ENCODE measurements at places on chromosomes 7 and 10.
A peak's percentile ranks its signal among the peaks of the same experiment; 100 is the strongest.

- DNase-seq: no peak
Observed at GRCh38 chr10:3093996-3094395, 26.6 kb downstream of the PFKP start.

GRCh38 chr10:45418417-45418848, 44.4 kb downstream of the ALOX5 start:
- no peak for DNase-seq

- DNase-seq: no peak
Observed at GRCh38 chr10:125116652-125117310, 43.6 kb downstream of the CTBP2 start.

DNA sequence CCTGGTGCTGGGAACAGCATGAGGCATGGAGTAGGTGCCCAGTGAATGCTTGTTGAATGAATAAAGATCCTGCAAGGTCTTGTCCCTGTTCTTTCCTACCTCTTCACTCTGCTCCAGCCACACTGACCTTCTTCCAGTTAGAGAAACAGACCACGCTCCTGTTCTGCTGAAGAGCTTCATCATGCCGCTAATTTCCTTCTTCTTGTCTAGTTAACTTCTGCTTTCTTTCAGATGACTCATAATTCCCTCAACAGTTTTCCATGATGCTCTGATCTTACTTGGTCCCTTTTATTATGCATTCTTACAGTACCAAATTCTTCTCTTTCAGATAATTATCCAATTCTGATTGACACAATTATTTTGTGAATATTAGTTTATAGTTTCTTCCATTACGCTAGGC, 59.5 kb upstream of the C1QL3 start:
- DNase-seq: peak; percentile 51

DNA sequence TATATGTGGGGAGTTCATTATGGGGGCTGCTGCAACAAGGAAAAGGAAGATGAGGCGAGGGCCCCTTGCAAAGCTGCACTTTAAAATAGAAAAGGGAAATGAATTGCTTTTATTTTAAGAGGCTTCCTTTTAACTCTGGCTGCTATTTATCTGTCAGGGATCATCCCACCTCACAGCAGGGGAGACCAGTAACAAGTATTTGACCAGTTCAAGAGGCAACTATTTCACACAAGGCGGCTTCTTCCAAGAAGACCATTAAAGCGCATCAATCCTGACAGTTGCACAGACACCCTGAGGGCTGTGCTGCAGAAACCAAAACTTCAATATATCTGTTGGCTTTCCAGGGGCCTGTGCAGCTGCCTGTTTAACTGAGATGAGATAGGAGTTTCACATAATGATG, 1009.2 kb downstream of the SORCS3 start:
- no peak for DNase-seq

DNA sequence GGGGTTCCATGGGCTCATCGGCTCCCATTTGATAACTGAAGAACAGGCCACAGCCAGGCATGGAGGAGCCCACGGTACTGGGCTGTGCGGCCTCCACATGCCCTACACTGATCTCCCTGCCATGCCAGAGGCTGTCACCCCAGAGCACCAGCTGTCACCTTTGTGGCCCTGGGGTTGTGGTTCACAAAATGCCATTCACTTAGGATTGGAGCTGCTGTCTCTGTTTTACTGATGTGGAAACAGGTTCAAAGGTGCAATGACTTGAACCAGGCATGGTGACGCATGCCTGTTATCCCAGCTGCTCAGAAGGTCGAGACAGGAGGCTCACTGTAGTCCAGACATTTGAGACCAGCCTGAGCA, 4.3 kb upstream of the UPK3B start:
- DNase-seq: no peak

DNA sequence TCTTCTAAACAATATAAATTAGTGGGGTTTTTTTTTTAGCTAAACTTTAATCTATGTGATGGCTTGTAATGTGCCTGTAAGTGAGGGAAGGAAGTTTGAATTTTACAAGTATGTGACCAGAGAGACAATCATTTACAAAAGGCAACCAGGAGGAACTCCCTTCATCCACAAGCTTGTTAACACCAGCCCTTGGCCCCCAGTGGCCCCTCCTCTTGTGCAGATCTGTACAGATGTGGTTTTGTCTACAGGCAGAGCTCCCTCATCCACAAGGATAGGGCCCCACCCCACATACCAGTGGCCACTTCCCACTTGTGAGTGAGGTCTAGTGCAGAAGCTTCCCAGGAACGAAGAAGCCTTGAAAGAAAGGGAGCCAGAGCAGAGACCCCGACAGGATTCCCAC, 234.1 kb upstream of the KMT2E start:
- DNase-seq: no peak

GRCh38 chr7:15399441-15399840, 162.4 kb downstream of the AGMO start:
- no peak for DNase-seq

DNA sequence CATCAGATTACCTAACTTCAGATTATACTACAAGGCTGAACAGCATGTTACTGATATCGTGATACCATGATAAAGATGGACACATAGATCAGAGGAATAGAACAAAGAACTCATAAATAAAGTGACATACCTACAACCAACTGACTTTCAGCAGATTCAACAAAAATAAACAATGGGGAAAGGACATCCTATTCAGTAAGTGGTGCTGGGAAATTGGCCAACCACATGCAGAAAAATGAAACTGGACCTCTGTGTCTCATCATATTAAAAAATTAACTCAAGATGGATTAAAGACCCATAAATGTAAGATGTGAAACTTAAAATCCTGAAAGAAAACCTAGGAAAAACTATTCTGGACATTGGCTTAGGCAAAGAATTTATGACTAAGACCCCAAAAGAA, 158.6 kb downstream of the ZEB1 start:
- DNase-seq: no peak

GRCh38 chr7:1228545-1229201, 4.0 kb upstream of the UNCX start:
- DNase-seq: no peak

- DNase-seq: no peak
Observed at GRCh38 chr7:84294847-84295455, 100.4 kb upstream of the SEMA3A start.

DNA sequence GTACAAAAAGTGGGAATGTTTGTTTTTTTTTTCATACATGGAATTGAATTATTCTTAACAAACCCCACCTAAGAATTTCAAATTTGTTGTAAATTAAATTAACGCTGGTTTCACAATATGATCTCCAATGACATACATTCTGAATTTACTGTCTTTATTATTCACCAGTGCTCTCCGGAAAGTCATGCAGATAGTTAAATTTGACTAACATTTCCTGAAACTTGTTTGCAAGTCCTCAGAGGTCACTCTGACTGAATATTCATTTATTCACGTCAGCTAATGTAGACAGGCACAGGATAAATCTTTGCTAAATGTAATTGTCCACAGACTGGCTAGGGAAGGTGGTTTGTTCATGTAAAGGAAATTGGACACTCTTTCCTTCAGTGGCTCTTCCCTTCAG, 730.4 kb downstream of the PHTF2 start:
- DNase-seq: no peak

- DNase-seq: no peak
Observed at GRCh38 chr10:108982159-108982558, 941.2 kb downstream of the XPNPEP1 start.

DNA sequence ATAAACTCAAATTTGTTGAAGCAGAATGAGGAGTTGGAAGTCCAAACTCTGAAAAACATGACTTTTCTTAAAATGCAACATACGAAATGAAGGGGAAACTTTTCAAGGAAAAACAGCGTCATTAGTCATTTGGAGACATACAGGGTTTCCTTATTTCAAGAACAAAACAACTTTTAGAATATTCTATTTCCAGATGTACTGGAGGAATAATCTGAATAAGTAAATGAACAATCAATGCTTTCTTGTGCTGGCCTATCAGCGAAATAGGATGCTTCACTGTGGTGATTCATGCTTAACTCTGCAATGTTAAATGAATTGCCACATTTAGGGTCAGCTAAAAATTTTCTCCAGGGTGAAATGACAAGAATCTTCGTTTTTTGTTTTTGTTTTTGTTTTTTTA, 114.3 kb downstream of the SEMA3C start:
- no peak for DNase-seq

GRCh38 chr7:105831824-105832535, 44.4 kb downstream of the ATXN7L1 start:
- no peak for DNase-seq

DNA sequence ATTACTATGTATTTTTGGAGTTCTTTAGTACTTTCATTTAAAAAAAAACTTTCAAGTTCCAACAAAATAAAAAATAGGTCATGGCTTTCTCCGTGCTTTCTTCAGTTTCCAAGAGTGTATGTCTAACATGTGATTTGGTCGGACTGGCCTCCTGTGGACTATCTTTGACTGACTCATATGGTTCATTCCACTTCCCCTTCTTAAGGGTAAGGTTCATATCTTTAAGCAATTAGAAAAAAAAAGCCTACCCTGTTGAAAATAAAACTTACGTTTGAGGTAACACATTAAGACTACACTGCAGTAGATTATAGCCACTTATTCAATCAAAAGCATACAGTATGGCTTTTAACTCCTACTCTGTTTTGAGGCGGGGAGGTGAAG, 112.8 kb upstream of the AHR start:
- DNase-seq: peak; percentile 71

- DNase-seq: no peak
Observed at GRCh38 chr7:86280150-86280549, 363.6 kb upstream of the GRM3 start.

DNA sequence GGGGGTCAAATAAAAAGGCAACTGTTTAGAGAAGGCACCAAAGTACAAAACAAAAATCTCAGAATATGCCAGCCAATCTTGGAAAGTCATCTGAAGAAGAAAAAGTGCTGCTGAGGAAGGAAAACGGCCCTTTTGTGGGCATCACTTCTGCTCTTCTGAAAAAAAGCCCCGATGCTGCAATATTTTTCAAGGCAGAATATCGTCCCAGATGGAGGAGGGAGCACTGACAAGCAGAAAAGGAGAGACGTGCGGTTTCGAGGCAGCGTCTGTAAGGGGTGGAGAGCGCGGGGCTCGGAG, 959 bp upstream of the ATRNL1 start:
- DNase-seq: no peak

DNA sequence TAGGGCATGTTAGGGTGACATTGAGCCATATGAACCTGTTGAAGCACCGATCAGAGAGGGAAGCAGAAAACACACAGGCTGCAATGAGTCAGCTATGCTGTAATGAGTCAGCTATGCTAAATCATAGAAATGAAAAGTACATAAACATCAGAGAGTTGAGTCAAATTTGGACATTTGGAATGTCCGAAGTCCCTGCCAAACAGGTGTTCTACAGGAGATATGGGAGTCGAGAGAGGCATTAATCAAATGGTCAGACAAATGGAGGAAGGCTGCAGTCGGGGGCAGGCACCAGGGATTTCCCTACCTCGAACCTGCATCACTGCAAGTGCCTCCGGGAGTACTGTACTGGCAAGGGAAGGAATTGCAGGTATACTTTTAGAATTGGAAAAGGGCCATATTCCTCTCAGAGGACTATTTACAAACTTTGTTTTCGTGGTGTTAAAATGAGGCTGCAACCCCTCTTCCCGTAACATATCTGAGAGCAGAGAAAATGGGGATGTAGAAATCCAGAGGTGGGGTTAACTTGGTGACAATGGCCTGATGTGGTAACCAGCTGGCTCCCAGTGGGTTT, 8.8 kb upstream of the ZC3HAV1 start:
- no peak for DNase-seq

DNA sequence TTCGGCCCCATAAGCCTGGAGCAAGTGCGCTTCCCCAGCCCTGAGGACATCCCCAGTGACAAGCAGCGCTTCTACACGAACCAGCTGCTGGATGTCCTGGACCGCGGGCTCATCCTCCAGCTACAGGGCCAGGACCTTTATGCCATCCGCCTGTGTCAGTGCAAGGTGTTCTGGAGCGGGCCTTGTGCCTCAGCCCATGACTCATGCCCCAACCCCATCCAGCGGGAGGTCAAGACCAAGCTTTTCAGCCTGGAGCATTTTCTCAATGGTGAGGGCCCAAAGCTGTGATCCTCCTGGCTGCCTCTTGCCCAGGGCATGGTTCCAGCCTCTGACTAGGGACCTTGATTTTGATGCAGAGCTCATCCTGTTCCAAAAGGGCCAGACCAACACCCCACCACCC, 10.1 kb downstream of the IRF5 start:
- no peak for DNase-seq

GRCh38 chr10:27258492-27258837, 17.9 kb upstream of the ACBD5 start:
- no peak for DNase-seq

DNA sequence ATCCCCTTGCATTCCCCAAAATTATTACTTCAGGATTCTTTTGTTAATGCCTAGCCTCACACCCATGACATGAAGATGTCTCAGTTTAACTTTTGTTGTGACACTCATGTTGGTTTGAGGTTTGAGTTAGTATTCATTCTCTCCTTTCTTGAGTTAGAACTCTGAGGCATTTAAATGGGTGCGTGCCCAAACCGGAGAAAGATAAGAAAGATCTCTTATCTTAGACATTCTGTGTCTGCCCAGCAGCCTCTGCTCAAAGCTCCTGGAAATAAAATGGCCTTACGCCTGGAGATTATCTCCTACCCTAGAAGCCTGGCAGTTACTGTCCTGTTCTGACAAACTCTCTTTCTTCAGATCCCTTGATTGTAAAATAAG, 26.3 kb downstream of the WBP1L start:
- DNase-seq: no peak

GRCh38 chr10:7027237-7027912, 383.5 kb downstream of the SFMBT2 start:
- no peak for DNase-seq

DNA sequence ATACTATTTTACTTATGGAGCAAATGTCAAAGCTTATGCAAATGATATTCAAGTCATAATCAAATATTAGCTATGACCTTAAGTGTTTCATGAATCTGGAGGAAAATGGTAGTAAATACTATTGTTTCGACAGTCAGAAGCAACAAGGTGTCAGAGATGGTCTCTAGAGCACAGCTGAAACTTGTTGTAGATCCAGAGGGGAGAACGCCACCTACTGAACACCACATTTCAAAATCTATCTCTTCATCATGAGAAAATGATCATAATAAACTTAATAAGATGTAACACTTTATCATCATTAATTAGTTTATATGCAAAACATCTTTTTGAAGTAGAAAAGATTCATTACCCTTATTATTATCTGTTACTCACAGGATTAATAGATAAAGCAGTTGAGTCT, 418.7 kb downstream of the GATA3 start:
- DNase-seq: peak; percentile 7

DNA sequence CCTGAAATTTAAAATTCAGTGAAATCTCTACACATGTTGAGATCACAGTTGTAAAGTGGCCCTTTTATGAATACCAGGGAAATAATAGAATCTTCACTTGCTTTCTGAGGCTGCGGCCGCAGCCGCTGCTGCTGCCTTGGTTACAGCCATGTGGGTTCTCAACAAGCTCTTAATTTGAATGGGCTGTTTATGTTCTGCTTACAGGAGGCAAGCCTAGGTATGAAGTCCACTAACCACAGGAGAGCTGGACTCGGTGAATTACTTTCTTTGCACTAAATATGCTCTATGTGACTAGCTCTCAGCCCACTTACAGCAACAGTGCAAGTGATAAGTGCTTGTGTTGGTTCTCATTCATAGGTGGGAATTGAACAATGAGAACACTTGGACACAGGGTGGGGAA, 410.8 kb downstream of the SFMBT2 start:
- no peak for DNase-seq
